ENCODE measurements at places on chromosomes 3 and 15. TPM values are rescaled to one million over a fixed set of nuclear protein-coding genes. Genes with fewer than 3 reads are reported as not detected.

CPB1 gene
- total RNA-seq = 6.8 TPM

DNA sequence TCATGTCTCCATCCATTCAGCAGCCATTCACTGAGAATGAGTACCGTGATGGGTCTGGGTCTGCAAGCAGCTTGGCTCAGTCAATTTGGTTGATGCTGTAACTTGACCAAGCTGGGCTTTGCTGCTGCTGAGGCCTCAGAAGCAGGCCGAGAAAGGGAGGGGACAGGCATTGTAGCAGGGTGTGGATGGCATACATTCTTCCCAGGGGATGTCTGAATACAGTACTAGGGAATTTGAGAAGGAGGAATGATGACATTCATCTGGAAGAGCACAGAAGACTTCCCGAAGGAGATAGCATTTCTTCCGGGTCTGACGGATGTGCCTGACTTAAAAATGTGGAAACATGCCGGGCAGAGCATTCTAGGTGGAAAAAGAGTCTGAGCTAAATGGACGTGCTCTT is 105.3 kb upstream of the ADPGK start:
- H3K27ac ChIP-seq = no peak overlapping the region
- no peaks in the 10 kb centered on the region for H3K27me3 ChIP-seq
- no peaks in the 10 kb centered on the region for H3K36me3 ChIP-seq
- no peak for DNase-seq
- no peak overlapping the region for H3K4me3 ChIP-seq

- peak; percentile 73 for DNase-seq
- no peak overlapping the region for H3K4me3 ChIP-seq
- no peak overlapping the region for H3K27ac ChIP-seq
- no peaks in the 10 kb centered on the region for H3K27me3 ChIP-seq
- peaks cover 15% of the 10 kb centered on the region for H3K4me1 ChIP-seq
- H3K36me3 ChIP-seq = no peaks in the 10 kb centered on the region
These were observed 91.3 kb downstream of the TMEM266 start for GRCh38 chr15:76150971-76151598.

DNA sequence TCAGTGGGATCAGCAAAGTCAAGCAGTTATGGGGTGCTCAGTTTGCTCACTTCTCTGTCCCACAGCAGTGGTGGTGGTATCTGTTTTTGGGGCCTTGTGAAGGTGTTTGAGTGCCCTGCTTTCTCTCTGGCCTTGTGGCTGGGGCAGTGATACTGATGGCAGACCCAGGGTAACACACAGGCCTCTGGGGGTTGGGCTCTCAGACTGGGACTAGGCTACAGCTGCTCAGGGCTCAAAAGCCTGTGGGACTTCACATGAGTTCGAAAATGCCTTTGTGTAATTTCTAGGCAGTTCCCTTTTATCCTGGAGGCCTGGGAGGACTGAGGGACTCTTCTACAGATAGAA is 75.3 kb downstream of the STXBP5L start:
- H3K36me3 ChIP-seq = no peaks in the 10 kb centered on the region
- no peaks in the 10 kb centered on the region for H3K4me1 ChIP-seq
- no peak overlapping the region for H3K4me3 ChIP-seq
- no peaks in the 10 kb centered on the region for H3K27me3 ChIP-seq
- no peak overlapping the region for H3K27ac ChIP-seq

- DNase-seq = no peak
- peaks cover 13% of the 10 kb centered on the region for H3K4me1 ChIP-seq
- no peaks in the 10 kb centered on the region for H3K36me3 ChIP-seq
- H3K27me3 ChIP-seq = no peaks in the 10 kb centered on the region
- H3K27ac ChIP-seq = no peak overlapping the region
These were observed 4.2 kb upstream of the RASL12 start for GRCh38 chr15:65072027-65072426.

TEX264 gene
- total RNA-seq = 80.0 TPM

GCNT3 gene
- not detected for total RNA-seq

- no peaks in the 10 kb centered on the region for H3K4me1 ChIP-seq
- H3K27me3 ChIP-seq = no peaks in the 10 kb centered on the region
- DNase-seq = no peak
- no peak overlapping the region for H3K27ac ChIP-seq
These were observed 53.9 kb downstream of the EIF4E3 start for GRCh38 chr3:71671216-71671845.

Data from tibial nerve (tissue), 4 donors.